Activated T-cell treated with anti-CD3 and anti-CD28 coated beads, Interleukin-2, amount 50 U/mL, for 4 hours (primary cell): ENCODE measurements at places on chromosomes 7 and 10. TPM values are rescaled to one million over a fixed set of nuclear protein-coding genes. Genes with fewer than 3 reads are reported as not detected.

Gene ANKRD30A
- total RNA-seq: not detected

Gene FXYD4
- total RNA-seq: not detected

Gene UPK3B
- 0.37 TPM for total RNA-seq

Gene SEMA3E
- total RNA-seq: not detected

Gene FAM13C
- not detected for total RNA-seq

Gene SLC29A4
- total RNA-seq: 0.24 TPM

Gene CHN2
- total RNA-seq: 1.1 TPM

Gene TDRD1
- 0.63 TPM for total RNA-seq

Gene VWDE
- total RNA-seq: 0.25 TPM

Gene SLC16A9
- 0.76 TPM for total RNA-seq

Gene ATP6V0A4
- total RNA-seq: not detected

Gene DENND2A
- total RNA-seq: not detected

Gene ABCA13
- 0.08 TPM for total RNA-seq

Gene MCM10
- 66.9 TPM for total RNA-seq

Gene RTKN2
- total RNA-seq: 3.2 TPM

Gene EBF3
- total RNA-seq: not detected

Gene PTPRN2
- 0.66 TPM for total RNA-seq

Gene WEE2
- not detected for total RNA-seq

Gene SPDYE11
- total RNA-seq: not detected

Gene DOCK4
- 2.1 TPM for total RNA-seq

Gene WDFY4
- 0.89 TPM for total RNA-seq

Gene OR13A1
- total RNA-seq: not detected

Gene COBL
- total RNA-seq: 0.03 TPM

Gene SPDYE8
- total RNA-seq: not detected

GRCh38 chr7:106283501-106283830 lies 1.3 kb downstream of the NAMPT start:
- DNase-seq: no peak

DNA sequence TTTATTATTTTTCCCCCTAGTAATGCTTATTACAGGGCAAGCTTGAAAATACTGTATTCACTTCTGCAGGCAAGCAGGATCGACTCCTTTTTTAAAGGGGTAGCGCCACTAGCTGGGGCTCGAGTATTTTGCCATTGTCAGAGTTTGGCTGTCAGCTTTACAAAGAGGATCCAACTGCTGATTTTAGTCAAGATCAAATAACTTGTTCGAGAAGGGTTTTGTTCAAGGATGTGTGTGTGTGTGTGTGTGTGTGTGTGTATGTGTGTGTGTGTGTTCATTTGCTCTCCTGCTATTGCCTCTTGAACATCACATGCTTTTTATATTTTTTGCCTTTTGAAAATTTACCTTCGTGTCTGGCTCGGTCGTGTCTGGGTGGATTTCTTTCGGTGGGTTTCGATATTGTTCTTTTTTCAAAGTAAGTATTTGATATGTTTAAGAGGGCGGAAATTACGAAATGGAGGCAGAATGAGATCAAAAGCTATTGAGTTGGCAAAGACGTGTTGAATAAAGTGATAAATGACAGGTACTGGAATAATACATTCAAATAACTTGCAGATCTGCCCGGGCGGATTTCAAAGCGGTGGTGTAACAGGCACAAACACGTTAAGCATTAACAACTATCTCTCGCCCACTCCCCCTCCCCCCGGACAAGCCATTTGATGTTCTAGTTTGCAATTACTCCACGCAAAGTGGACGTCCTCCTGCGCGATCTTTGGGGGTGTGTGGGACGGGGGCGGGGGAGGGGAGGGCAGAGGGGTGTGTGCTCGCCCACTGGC lies 1.1 kb downstream of the ARID5B start:
- peak; percentile 71 for DNase-seq

GRCh38 chr7:137978464-137979237 lies 23.2 kb downstream of the CREB3L2 start:
- no peak for DNase-seq

- no peak for DNase-seq
These were observed 56.5 kb downstream of the MMRN2 start for GRCh38 chr10:86900955-86901354.

GRCh38 chr10:5496261-5497250 lies 2.8 kb downstream of the CALML5 start:
- DNase-seq: no peak

DNA sequence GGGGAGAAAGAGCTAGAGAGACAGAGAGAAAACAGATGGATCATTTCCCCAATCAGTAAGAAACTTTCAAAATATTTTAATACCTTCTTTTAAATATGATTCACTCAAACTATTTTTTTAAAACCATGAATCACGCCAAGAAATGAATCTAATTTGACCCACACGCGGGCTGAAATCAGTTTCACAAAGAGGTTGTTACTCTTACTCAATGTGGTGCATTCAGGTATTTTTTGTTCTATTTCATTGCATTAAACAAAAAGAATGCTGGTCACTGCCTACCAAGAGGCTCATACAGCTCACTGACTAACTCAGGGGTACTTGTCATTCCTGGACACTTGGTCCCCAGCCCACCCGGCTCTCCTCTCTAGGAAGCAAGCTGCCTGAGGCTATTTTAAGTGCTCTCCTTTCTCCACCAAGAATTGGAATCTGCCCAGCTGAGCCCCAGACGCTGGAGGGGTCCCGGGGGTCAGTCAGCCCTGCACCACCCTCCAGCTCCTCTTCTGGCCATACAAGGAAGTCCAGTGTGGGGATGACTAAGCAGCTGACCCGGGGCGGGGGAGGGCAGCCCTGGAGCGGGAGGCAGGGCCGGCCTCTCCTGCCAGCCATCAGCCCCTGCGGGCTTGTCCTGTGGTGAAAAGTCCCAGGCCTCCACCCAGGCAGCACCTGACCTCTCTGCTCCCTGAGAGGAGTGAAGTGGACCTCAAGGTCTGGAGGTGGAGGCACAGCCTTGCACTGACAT lies 21.7 kb upstream of the PFKP start:
- no peak for DNase-seq

GRCh38 chr10:90977855-90978486 lies 57.1 kb upstream of the ANKRD1 start:
- no peak for DNase-seq

GRCh38 chr7:117949232-117949631 lies 76.0 kb upstream of the CTTNBP2 start:
- no peak for DNase-seq

GRCh38 chr7:45080958-45081669 lies 7.7 kb downstream of the NACAD start:
- no peak for DNase-seq

DNA sequence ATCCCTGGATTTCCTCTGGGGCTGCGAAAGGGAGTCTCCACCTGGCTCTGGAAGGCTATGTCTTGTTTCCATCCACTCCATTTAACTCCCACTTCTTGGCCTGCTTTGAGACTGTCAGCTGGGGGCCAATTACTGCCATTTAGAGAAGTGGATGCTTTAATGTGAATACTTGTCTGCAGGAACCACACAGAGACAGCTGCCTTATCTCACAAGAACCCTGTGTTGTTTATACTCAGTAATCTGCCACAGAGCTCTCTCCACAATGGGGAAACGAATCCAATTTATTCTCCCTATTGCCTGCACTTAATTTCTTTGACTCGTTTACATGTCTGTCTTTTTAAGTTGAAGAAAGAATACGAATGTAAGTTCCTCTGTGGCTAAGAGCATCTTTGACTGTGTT lies 787.0 kb upstream of the C7orf33 start:
- DNase-seq: no peak

DNA sequence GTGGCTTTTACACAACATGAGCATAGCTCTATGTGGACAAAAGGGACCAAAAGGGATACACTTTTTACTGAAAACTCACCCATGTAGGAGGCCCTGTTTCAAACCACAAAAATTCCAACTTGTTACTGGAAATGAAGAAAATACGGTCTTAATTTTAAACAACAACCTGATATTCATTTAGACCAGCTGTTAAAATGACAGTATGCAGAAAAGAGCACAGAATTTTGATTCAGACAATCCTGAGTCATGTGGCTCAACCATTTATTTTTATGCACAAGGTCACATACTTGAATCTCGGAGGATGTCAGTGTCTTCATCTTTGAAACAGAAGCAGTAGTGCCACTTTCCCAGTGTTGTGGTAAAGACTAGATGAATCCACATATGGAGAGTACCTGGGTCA lies 426.5 kb upstream of the NFE2L3 start:
- DNase-seq: no peak

DNA sequence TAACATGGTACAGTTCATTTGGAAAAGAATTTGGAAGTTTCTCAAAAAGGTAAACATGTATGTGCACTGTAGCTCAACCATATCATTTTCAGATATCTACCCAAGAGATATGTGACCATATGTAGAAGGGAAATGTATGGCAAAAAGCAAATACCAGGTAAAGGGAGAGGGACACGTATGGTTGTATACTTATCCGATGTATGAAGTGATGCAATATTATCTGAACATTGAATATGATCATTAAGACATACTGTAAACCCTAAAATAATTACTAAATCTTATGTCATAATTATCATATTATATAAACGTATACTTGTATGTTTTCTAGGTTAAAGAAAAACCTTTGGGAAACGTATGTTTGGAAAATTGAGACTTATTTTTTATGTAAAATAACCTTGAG lies 367.5 kb upstream of the KCND2 start:
- no peak for DNase-seq

GRCh38 chr7:36082910-36083309 lies 70.1 kb upstream of the EEPD1 start:
- no peak for DNase-seq

- DNase-seq: no peak
These were observed 107.2 kb downstream of the FGFR2 start for GRCh38 chr10:121490871-121491519.

DNA sequence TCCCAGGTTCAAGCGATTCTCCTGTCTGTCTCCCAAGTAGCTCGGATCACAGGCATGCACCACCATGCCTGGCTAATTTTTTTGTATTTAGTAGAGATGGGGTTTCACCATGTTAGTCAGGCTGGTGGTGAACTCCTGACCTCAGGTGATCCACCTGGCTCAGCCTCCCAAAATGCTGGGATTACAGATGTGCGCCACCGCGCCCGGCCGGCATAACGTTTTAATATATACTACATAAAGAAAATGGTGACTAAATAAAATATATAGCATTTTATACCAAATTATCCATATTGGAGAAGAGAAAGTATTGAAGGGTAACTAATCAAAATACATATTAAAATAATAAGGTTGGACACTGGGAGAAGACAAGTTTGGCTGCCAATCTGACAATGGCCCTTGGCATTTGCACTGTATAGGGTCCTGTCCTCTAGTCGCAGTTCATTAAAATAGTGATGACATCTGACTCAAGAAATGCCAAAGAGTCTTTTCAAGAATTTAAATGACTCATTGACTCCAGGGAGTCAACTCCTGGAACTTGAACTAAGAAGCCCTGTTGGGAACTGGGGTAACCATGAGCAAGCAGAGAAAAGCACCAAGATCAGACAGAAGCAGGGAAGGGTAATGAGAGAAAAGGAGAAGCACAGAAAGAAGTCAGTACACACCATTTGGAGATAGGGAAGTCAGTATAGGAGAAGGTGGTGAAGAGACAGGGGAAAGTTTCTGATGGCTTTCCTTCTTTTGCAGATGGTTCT lies 91.1 kb downstream of the CH25H start:
- DNase-seq: no peak

- no peak for DNase-seq
These were observed 71.7 kb downstream of the MAP3K8 start for GRCh38 chr10:30505543-30506298.
